ENCODE measurements at places on chromosomes 1 and 21. TPM values are rescaled to one million over a fixed set of nuclear protein-coding genes. Genes with fewer than 3 reads are reported as not detected.

The CFAP107 gene
- total RNA-seq = 0.62 TPM

The NCSTN gene
- 43.4 TPM for total RNA-seq

GRCh38 chr1:152946248-152946647 lies 758 bp upstream of the SPRR5 start:
- H3K36me3 ChIP-seq = no peaks in the 10 kb centered on the region
- H3K4me3 ChIP-seq = no peak overlapping the region
- no peaks in the 10 kb centered on the region for H3K4me1 ChIP-seq

The HUNK gene
- 4.8 TPM for total RNA-seq

The TNNT2 gene
- 408 TPM for total RNA-seq

DNA sequence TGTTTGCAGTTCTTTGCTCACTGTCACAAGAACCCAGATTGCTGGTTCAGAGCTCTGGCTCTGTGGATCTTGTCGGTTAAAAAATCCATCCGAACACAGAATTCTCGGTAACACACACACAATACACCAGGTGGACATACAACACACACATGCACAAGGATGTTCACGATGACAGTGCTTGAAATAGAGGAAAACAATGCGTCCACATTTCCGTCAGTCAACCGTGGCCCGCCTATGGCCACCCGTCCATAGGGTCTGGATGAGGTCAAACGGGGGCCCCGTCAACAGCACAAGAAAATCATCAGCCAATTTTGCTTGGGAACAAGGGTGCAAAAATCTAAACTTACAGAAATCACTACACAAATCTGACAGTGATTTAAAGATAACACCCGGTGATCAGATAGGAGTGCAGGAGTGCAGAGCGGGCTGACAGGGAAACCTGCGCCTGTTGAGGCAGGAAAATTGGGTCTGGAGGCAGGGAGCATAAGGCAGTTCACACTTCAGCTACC lies 50.4 kb upstream of the SLC19A1 start:
- peaks cover 3% of the 10 kb centered on the region for H3K4me1 ChIP-seq
- DNase-seq = no peak
- peaks cover 43% of the 10 kb centered on the region for H3K27me3 ChIP-seq
- no peak overlapping the region for H3K27ac ChIP-seq
- no peak overlapping the region for H3K4me3 ChIP-seq

DNA sequence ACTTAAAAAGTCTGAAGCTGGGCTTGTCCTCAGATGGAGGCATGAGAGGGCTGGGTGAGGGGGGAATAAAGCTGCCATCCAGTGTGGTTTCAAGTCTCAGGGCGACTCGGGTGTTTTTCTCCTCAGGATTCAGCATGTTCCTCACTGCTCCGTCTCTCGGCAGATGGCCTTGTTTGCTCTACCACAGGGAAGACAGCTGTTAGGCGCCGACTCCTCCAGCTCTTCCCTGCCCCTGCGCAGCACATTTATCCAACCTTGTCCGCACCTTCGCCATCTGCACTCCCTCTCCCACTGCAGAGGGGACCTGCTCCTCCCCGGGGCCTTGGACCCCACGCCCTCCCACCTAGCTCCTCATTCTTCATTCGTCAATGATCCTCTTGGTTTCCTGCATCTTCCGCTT lies 16.6 kb upstream of the S100A11 start:
- DNase-seq = no peak
- H3K4me1 ChIP-seq = peaks cover 2% of the 10 kb centered on the region
- no peaks in the 10 kb centered on the region for H3K36me3 ChIP-seq
- no peak overlapping the region for H3K27ac ChIP-seq
- H3K27me3 ChIP-seq = peaks cover 20% of the 10 kb centered on the region

Data from muscle of leg (tissue), 16 donors.